ENCODE measurements at places on chromosomes 1 and 21.

DNA sequence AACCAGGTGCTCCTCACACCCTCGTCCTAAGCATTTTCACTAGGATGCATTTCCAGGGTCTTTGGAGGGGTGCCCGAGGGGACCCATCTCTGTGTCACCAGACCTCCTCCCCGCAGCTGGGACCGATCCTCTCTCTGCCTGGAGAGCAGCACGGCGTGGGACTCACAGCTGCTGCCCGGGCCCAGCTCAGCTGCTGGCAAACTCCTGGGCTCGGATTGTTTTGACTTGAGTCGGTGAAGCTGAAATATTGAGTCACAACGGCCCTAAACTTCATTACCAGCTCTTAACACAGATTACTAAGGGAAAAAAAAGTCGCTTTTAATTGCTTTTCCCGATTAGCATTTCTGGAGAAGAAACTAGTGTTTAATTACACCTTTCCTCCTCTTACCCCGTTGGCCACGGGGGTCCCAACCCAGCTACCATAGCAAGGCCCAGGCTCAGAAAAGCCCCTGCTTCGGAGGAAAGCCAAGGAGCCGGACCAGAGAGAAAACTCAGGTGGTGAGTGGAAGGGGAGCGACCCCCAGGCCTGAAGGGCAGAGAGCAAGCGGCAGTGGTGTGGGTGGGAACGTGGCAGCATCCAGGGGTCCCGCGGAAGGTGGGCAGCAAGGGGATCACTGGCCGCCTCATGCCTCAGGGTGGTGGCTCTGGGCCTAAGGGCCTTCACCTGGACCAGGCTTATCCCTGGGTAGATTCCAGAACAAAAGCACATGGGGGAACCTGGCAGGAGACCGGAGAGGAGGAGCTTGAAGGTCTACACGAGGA lies 41.7 kb downstream of the CASZ1 start:
- peak; percentile 33 for DNase-seq

- no peak for DNase-seq
Measured at GRCh38 chr1:116852910-116853309, 56.8 kb upstream of the PTGFRN start.

GRCh38 chr1:30407865-30408580 lies 315.4 kb downstream of the MATN1 start:
- DNase-seq, result no peak

DNA sequence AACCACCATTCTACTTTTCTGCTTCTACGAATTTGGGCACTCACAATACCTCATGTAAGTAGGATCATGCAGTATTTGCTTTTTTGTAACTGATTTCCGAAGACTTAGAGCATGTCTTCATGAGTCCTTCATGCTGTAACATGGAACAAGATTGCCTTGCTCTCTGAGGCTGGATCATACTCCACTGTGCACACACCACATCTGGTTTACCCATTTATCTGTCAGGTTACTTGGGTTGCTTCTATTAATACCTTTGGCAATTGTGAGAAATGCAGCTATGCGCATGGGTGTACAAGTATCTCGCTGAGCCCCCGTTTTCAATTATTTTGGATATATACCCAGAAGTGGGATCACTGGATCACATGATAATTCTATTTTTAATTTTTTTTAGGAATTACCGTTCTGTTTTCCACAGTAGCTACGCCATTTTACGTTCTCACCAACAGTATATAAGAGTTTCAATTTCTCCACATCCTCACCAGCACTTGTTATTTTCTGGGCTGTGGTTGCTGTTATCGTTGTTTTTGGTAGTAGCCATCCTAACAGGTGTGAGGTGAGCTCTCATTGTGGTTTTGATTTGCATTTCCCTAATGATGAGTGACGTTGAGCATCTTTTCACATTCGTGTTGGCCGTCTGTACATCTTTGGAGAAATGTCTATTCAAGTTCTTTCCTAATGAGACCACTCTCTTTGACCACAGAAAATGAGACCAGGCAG lies 10.7 kb upstream of the SLC2A5 start:
- no peak for DNase-seq

DNA sequence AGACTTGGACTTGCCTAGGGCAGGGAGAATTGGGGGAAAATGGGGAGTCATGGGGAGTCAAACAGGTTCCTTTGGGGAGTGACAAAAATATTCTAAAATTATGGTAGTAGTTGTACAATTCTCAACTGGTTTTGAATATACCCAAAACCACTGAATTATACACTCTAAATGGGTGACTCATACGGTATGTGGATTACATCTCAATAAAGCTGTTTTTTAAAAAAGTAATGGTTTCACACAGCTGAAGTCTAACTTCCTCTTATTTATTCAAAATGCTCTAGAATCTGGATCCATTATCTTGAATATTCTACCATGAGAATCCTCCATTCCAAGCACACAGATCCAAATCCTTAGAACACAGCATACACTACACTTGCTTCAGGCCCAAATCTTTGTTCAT lies 11.1 kb downstream of the EIF4G3 start:
- peak; percentile 56 for DNase-seq

DNA sequence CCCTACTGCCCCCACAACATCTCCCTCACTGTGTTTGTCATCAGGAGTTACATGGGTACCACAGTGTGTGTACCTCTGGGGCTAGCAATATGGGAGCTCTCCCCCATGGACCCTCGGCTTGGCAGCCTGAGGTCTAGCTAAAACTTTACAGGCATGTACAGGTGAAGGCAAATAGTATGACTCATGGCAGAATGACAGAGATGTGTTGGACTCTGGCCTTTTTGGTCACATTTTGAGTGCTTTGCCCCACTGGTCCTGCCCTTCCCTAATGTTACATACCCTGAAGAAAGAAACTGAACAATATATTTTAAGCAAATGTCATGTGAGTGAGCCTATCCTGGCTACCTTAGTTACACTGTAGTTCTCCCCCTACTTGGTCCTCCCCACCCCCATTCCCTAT lies 124.0 kb downstream of the NGF start:
- DNase-seq, result no peak

- no peak for DNase-seq
Measured at GRCh38 chr21:46067505-46068201, 30.3 kb upstream of the COL6A2 start.

GRCh38 chr21:34642211-34643075 lies 26.4 kb upstream of the CLIC6 start:
- peak; percentile 18 for DNase-seq

GRCh38 chr1:29677028-29678024 lies 441.0 kb downstream of the PTPRU start:
- DNase-seq, result no peak

GRCh38 chr1:63268876-63269275 lies 53.5 kb upstream of the FOXD3 start:
- DNase-seq, result no peak

- DNase-seq, result peak; percentile 71
Measured at GRCh38 chr1:87644579-87645190, 316.0 kb downstream of the LMO4 start.

DNA sequence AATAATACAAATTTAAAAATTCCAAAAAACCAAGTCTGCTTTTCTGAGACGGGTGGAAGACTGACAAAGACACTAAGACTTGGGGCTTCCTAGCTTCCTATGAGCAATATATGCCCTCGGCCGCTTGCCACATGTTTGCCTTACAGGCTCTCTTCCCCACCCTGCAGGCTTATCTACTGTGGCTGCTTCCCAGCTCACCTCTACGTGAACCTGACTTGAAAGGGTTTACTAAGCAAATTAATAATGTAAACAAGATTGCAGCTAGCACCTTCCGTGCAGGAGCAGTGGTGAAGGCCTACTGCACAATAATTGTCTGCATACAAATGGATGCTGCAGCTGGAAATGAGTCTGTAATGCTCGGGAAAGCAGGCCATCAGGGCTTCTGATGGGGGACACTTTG lies 152.9 kb upstream of the DAB1 start:
- no peak for DNase-seq

GRCh38 chr1:155979597-155980343 lies 1.4 kb upstream of the ARHGEF2 start:
- DNase-seq, result no peak

GRCh38 chr1:41672173-41672572 lies 187.7 kb upstream of the EDN2 start:
- DNase-seq, result peak; percentile 86

- DNase-seq, result peak; percentile 62
Measured at GRCh38 chr21:38661889-38662568, 143.7 kb upstream of the ETS2 start.

GRCh38 chr1:71081697-71082080 lies 854 bp upstream of the ZRANB2 start:
- DNase-seq, result no peak

DNA sequence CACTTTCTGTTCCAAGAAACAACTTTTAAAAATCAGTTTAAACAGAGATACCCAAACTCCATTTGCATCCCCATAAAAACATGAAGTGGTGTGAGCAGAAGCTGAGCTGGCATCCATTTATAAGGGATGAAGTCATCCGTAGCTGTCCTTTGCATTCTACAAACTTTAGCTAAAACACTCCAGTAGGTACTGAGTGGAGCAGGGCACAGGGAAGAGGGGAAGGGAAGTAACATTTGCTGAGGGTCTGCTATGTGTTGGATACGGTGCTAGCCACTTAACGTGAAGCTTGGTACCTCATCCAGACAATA lies 32.9 kb downstream of the VWA5B1 start:
- DNase-seq, result peak; percentile 12

DNA sequence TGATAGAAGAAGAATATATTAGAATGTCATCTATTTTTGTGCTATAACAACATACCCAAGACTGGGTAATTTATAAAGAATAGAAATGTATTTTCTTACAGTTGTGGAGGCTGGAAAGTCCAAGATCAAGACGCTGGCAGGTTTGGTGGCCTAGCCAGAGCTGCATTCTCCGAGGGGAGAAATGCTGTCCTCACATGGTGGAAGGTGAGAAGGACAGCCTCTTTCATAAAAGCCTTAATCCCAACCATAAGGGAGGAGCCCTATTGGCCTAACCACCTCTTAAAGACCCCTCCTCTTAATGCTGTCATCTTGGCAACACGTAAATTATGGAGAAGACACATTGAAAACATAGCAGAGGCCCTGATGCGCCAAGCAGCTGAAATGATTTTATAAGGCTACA lies 60.1 kb upstream of the KAZN start:
- no peak for DNase-seq

DNA sequence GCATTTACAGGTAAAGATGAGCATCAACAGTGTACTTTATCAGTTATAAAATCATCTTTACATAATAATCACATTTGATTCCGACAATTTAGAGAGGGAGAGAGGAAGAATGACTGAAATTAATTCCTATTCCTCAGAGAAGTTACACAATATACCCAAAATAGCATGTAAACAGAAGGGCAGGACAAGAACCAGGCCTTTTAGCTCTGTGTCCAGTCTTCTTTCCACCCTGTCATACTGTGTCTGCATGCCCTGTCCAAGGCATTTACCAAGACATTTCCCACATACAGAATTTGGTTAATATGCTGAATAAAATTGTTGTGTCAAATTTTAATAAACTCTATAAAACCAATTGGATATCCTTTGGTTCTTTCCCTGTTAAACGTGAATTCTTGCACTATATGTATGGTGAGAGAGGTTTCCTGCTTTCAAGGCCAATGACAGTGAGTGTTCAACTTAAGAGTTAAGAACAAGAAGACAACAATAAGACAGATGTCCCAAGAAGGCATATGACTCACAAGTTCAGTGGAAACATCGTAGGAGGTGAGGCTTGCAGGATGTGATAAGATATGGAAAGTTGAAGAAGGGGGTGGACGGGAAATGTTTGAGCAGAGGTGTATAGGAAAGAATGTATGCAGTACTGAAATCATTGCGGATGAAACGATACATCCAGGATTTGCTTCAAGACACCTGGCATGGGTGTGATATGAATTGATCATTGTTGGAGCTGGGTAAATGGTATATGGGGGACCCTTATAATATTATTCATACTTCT lies 20.8 kb downstream of the LRRC8B start:
- peak; percentile 19 for DNase-seq

GRCh38 chr1:47211796-47212269 lies 20.2 kb downstream of the TAL1 start:
- DNase-seq, result no peak

GRCh38 chr1:89599332-89599630 lies 33.6 kb upstream of the LRRC8C start:
- DNase-seq, result no peak

GRCh38 chr1:79695138-79695537 lies 688.6 kb upstream of the ADGRL4 start:
- DNase-seq, result no peak

DNA sequence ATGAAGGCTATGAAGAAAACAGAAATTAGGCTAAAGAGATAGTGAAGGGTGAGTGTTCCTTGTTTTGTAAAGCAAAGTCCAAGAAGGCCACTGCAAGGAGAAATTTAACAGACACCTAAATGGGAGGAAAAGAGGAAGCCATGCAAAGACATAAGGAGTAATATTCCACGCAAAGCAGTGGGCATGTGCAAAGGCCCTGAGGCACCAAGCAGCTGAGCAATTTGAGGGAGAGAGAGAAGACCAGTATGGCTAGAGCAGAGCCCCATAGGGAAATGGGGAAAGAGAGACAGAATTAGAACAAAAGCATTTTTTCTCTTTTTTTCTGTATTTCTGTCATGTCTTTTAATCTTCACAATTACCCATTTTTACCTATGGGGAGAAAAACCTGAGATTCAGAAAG lies 154.1 kb downstream of the TPR start:
- no peak for DNase-seq

DNA sequence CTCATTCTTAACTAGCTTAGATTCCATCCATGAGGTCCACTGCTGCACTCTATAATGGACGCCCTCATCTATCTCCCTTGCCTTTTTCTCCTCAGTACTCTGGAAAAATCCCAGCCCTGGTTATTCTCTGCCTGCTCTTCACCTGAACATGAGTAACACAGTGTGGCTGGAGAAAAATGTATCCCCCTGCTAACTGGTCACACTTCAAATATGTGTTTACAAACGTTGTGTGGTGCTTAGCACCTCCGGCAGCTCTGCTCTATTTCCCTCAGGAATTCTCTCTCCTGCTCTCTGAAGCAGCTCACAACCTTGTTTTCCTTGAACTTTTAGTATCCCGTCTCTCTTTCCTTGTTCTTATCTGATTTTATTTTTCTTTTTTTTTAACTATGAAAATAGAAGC lies 4.1 kb downstream of the SCCPDH start:
- peak; percentile 39 for DNase-seq

DNA sequence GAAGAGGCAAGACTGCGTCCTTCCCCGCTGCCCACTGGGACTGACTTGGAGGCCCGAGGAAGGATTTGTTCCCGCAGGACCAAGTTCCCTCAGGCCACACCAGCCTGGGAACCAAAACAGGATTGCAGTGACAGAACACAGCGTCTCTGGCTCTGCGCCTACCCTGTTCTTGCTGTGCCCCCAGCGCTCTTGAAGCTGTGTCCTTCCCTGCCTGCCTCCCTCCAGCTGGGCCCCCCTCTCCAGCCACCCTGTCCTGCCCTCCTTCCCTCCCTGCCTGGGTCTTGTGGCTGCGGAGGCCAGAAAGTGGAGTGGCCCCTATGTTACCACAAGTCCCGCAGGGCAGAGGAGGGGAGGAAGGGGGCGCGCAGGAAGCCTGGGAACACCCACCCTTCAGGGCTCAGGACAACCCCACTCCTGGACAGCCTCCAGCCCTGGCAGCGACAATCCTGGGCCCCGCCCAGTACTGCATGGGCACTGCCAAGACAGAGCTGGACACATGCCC lies 164.9 kb downstream of the DYRK1A start:
- no peak for DNase-seq

- no peak for DNase-seq
Measured at GRCh38 chr1:69122373-69122772, 445.3 kb upstream of the LRRC7 start.
